ENCODE measurements at places on chromosomes 2 and 18.

- no peak for DNase-seq
These were observed 24.5 kb downstream of the DYNC2LI1 start for GRCh38 chr2:43798300-43798699.

GRCh38 chr2:235951982-235952381, 216.2 kb downstream of the GBX2 start:
- no peak for DNase-seq

GRCh38 chr2:66030553-66030952, 404.4 kb upstream of the MEIS1 start:
- DNase-seq: no peak

GRCh38 chr18:75574187-75574586, 146.7 kb upstream of the SMIM21 start:
- no peak for DNase-seq

- no peak for DNase-seq
These were observed 11.9 kb downstream of the STON1 start for GRCh38 chr2:48541666-48542389.

DNA sequence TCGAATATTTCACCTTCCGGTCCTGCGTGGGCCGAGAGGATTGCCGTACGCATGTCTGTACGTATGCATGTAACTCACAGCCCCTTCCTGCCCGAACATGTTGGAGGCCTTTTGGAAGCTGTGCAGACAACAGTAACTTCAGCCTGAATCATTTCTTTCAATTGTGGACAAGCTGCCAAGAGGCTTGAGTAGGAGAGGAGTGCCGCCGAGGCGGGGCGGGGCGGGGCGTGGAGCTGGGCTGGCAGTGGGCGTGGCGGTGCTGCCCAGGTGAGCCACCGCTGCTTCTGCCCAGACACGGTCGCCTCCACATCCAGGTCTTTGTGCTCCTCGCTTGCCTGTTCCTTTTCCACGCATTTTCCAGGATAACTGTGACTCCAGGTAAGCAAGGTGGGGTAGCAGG, at the start of gene SERPINB5:
SERPINB5 (plus strand) TSS at position 291 of the 400 bp plus-strand sequence. CDS start 7,471 bp downstream, outside the sequence.
- DNase-seq: no peak

DNA sequence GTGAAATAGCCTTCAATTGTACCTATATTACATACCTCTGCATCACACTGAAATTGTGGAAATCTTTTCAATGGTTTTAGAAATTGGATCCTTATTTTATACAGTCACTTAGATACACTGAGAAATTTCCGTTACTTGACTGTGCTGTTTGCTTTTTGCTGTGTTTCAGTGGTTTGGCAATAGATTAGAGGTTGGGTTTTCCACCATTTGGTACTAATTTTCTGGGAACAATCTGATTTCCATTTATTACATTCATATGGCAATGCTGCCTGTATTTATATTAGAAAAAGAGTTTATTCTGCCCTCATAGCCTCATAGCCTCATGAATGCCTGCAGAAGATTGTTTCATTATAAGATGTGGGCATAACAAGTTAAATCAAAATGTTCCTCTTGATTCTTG, 285.0 kb downstream of the GULP1 start:
- DNase-seq: no peak

DNA sequence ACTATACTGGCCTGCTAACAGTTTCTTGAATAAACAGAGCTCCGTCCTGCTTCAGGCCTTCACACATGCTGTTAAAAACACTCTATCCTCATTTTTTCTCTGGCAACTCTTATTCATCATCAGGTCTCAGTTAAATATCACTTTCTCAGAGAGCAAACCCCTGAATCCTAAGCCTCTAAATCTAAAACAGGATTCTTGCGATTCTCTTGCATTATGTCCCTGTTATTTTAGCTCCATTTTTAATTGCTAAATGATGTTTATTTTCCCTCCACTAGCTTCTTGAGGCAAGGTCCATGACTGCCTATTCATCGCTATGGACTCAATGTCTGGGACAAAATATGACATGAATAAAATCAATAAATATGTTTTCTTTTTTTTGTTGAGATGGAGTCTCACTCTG, 190.7 kb upstream of the SMAD7 start:
- no peak for DNase-seq

DNA sequence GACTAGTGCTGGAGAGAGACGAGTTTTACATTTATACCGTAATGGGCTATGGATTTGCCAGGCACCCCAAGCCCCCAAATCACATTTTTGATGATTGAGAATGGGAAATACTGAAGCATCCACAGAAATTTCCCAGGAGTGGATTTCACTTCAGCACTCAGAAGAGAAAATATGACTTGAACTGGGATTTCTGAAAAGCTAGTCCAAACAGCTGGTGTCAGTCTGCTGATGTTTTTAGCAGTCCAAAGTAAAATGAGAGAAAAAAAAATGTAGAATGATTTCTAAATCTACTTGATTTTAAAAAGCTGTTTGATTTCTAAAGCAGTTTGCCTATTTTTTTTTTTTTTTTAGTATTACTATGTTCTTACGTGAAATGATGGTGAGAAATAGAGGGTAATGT, 105.0 kb downstream of the PLEKHM3 start:
- no peak for DNase-seq
